Panc1 (cell line): ENCODE measurements at places on chromosomes 7 and 10. TPM values are rescaled to one million over a fixed set of nuclear protein-coding genes. Genes with fewer than 3 reads are reported as not detected.

- H3K27ac ChIP-seq = no peak overlapping the region
- H3K36me3 ChIP-seq = no peaks in the 10 kb centered on the region
- H3K27me3 ChIP-seq = no peaks in the 10 kb centered on the region
- DNase-seq = no peak
- H3K4me1 ChIP-seq = no peaks in the 10 kb centered on the region
These were observed 500.1 kb downstream of the ETV1 start for GRCh38 chr7:13489386-13489785.

DNA sequence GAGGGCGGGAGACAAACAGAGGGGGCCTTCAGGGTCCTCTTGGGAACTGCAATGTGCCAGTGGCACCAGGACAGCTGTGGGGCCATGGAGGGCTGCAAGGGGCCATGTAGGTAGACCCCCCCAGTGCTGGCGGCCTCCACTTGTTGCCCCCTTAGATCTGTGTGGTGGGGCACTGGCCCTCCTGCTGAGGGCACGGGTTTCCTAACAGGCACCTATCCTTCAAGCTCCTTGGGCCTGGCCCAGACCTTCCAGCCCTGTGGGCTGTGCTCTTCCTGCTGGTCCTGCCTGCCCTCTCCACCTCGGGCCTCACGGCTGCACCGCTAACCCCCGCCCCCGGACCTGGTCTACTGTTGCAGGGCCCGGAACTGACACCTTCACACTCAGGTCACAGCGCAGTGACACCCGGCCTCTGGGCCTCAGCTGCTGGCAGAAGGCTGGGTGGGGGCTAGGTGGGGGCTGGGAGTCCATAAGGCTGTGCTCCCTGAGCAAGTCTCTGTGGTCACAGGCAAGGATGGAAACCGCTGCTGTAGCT is 12.6 kb downstream of the RASGEF1A start:
- H3K36me3 ChIP-seq = no peaks in the 10 kb centered on the region
- H3K27me3 ChIP-seq = no peaks in the 10 kb centered on the region
- H3K4me1 ChIP-seq = peaks cover 33% of the 10 kb centered on the region
- H3K4me3 ChIP-seq = no peak overlapping the region

GRCh38 chr7:44985033-44985695 is 6.3 kb upstream of the MYO1G start:
- H3K4me3 ChIP-seq = peak overlapping the region; percentile 84
- H3K27ac ChIP-seq = peak overlapping the region; percentile 96
- peaks cover 34% of the 10 kb centered on the region for H3K4me1 ChIP-seq
- DNase-seq = no peak
- peaks cover 35% of the 10 kb centered on the region for H3K36me3 ChIP-seq

Gene NPC1L1
- total RNA-seq = not detected
